Activated CD8-positive, alpha-beta memory T cell treated with anti-CD3 and anti-CD28 coated beads, Interleukin-2, amount 10 ng/mL, durations not matched to agents 7 days and 5 days (primary cell): ENCODE measurements at places on chromosomes 16 and 17.

- H3K4me1 ChIP-seq = peaks cover 14% of the 10 kb centered on the region
- H3K36me3 ChIP-seq = no peaks in the 10 kb centered on the region
- no peak for DNase-seq
- no peak overlapping the region for H3K4me3 ChIP-seq
- H3K27ac ChIP-seq = no peak overlapping the region
- H3K27me3 ChIP-seq = peaks cover 11% of the 10 kb centered on the region
Measured at GRCh38 chr16:55495616-55496289, 13.1 kb upstream of the LPCAT2 start.

DNA sequence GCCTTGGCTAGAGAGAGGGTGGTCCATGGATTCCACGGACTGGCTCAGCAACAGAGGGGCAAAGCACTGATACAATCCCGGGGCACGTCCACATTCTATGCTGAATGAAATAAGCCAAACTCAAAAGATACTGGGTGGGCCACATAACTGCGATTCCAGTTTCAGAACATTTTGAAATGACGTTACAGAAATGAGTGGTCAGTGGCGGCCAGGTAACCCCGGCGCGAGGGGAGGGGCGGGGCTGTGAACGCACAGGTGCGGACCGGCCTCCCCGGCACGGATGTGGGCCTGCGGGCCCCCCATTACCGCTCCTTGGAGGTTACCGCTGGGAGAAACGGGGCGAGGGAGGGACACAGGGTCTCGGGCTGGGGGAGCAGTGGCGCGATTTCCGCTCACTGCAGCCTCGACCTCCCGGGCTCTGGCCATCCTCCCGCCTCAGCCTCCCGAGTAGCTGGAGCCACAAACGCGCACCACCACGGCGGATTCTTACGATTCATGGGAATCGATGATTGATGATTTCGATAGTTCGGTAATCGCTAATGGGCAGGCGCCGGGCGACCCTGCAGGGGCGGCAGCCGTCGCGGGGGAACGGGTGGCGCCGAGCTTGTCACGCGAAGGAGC is 559 bp downstream of the MVD start:
- peak overlapping the region; percentile 89 for H3K27ac ChIP-seq
- peaks cover 21% of the 10 kb centered on the region for H3K4me1 ChIP-seq
- peaks cover 4% of the 10 kb centered on the region for H3K36me3 ChIP-seq
- H3K4me3 ChIP-seq = peak overlapping the region; percentile 85
- no peaks in the 10 kb centered on the region for H3K27me3 ChIP-seq

GRCh38 chr17:43475494-43476089 is 8.2 kb upstream of the DHX8 start:
- H3K4me1 ChIP-seq = no peaks in the 10 kb centered on the region
- no peak overlapping the region for H3K4me3 ChIP-seq
- H3K27ac ChIP-seq = no peak overlapping the region
- no peaks in the 10 kb centered on the region for H3K36me3 ChIP-seq
- peaks cover 2% of the 10 kb centered on the region for H3K27me3 ChIP-seq

DNA sequence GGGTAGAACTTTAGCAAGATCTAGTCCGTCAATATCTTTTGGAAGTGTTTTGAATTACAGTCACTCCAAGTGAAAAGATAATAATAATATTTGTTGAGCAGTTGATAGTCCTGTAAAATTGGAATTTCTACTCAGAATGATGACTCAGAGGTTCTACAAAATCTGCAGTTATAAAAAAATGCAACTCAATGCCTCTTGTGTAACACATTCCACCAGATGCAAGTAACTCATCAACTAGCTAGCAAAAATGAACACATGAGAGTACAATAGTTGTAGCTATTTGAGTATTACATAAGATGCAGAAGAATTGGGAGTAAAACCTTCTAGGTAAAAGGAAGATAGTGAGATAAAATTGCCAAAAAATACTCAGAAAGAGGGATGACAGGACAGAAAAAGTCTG is 177.2 kb downstream of the CDH8 start:
- no peaks in the 10 kb centered on the region for H3K27me3 ChIP-seq
- H3K36me3 ChIP-seq = no peaks in the 10 kb centered on the region
- no peak overlapping the region for H3K4me3 ChIP-seq

DNA sequence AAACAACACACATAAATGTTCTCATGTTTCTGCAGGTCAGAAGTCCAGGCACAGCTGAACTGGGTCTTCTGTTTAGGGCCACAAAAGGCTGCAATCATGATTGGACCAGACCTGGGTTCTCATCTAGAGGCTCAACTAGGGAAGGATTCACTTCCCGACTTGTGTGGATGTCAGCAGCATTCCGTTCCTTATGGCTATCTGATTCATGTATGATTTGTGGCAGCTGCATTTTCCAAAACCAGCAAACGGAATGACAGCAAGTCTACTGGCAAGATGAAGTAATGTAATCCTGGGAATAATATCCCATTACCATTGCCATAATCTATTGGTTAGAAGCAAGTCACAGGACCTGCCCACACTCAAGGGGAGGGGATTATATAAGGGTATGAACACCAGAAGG is 22.1 kb downstream of the CEP112 start:
- no peaks in the 10 kb centered on the region for H3K4me1 ChIP-seq
- H3K36me3 ChIP-seq = no peaks in the 10 kb centered on the region
- H3K27me3 ChIP-seq = no peaks in the 10 kb centered on the region
- DNase-seq = no peak
